T-helper 17 cell (primary cell): ENCODE measurements at places on chromosomes 4 and X.

DNA sequence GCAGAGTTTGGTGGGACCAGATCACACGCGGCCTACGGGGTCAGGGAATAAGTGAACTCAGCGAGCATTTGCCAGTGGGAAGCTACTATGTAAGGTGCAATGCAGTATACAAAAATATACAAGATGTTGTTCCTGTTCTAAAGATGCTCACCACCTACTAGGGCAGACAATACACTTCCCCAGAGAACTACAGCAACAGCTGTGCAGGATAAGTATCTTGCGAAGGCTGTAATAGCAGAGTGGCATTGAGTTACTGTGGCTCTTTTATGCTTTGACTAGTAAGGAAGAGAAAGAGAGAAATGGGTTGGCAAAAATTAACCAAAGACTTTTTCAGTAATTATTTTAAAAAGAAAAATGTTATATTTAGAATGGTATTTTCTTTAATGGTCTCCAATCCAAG is 61.2 kb downstream of the CDS1 start:
- DNase-seq, result no peak

DNA sequence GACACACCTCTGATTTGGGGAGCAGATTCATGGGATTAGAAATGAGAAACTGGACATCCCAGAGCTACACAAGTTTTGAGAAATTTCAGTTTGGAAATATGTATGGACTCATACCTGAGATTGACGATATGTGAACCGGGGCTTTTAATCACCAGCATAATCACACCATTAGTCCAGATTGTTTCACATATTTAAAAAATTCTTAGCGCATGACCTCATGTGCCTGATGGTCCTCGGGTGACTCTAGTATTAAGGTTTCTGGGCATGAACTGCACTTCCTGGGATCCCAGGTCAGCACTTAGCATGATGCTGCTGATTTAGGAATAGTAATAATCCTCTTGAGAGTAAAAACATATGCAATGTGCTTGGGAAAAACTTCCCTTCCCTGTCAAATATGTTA is 91.9 kb upstream of the BCOR start:
- DNase-seq, result no peak

DNA sequence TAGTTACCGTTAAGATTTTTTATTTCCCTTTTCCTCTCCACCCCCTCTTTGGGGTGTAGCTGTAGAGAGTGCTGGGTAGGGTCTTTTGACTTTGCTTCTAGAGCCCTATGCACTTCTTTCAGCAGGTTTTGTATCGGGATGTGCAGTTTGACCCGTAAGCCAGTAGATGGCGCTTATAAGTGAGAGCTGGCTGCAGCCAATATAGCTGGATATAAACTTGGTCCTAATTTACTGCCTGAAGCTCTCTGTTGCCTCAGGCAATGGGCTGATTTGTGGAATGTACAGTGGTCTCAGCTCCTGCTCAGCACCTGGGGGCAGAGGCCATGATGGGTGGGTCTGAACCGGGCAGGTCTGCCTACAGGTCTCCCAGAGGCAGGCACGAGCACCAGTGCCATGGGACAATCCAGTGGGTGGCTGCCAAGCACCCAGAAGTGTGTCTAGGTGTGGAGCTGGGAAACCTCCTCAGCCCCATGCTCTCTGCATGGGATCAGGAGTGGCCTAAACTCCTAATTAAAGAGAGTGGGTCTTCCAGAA is 146.5 kb downstream of the SPANXN1 start:
- DNase-seq, result no peak

GRCh38 chr4:24743206-24743605 is 52.2 kb upstream of the SOD3 start:
- no peak for DNase-seq

- DNase-seq, result no peak
Measured at GRCh38 chr4:7734651-7735260, 204.9 kb downstream of the AFAP1 start.

GRCh38 chr4:833731-834367 is 7.9 kb upstream of the CPLX1 start:
- DNase-seq, result no peak

GRCh38 chrX:56947699-56948098 is 47.6 kb downstream of the SPIN3 start:
- no peak for DNase-seq

GRCh38 chr4:40840255-40840984 is 90.7 kb downstream of the NSUN7 start:
- DNase-seq, result no peak

- DNase-seq, result no peak
Measured at GRCh38 chrX:114038358-114038757, 545.5 kb upstream of the HTR2C start.

DNA sequence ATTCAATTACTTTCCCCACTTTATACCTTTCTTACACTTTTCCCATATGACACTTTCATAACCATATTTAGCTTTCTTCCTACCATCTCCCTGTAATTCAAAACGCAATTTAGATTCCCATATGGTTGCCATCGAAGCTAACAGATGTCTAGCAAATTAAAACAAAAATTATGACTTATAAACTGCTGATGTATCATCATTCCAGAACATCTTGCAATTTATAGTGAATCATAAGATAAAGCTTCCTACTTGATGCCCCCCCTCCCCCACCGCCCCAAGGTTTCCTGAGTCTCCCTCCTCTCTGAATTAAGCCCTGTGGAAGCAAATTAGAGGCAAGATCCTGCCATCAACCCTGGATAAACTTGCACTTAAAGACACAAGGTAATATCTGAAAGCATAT is 5.4 kb downstream of the TSPAN5 start:
- no peak for DNase-seq
